ENCODE measurements at places on chromosomes 2 and 18.

DNA sequence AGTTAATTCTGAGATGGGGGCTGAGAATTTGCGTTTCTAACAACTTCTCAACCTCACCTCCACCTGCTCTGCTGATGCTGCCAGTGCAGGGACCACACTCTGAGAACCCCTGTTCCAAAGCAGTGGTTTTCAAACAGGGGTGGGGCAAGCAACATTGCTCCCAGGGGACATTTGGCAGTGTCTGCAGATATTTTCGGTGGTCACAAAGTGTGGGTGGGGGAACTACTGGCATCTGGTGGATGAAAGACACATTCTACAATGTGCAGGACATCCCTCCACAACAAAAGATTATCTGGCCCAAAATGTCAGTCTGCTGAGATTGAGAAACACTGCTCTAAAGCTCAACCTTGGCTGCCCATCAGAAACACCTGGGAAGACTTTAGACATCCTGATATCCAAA is 188.7 kb upstream of the SATB2 start:
- DNase-seq = no peak

DNA sequence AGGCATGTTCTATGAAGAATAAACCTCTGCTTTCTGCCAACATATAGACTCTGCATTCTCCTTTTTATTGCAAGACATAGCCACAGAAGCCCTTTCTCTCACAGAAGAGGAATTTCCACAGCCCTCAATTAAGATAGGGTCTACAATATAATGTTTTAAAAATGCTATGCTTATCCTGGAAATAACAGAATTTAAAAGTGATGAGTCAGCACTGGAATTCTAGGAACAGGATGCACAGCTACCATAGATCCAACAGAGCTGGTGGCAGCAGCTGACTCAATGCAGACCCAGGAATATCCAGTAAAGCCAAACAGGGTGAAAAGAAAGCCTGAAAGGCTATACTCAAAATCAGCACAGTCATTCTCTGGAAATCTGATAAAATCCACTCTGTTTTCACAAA is 866.9 kb downstream of the TRIB2 start:
- no peak for DNase-seq

- DNase-seq = no peak
Measured at GRCh38 chr18:10804126-10804525, 278.3 kb downstream of the NAPG start.

GRCh38 chr2:54613794-54614257 is 109.6 kb upstream of the EML6 start:
- no peak for DNase-seq

DNA sequence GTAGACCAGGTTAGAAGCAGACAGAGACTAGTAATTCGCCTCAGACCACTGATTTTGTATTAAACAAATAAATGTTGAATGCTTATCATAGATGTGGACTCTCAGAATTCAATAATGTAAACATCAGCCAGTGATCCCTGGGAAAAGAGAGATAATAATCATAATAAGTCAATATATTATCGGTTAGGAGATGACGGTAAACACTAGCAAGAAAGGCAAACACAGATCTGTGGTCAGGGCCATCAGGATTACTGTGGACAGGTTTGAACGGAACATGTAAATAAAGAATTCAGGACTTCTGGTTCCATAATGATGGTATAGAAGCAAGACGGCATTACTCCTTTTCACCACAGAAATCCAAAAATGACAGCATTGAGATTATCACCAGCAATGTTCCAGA is 861.6 kb downstream of the CBLN2 start:
- DNase-seq = no peak
